ENCODE measurements at places on chromosomes 1 and 21. TPM values are rescaled to one million over a fixed set of nuclear protein-coding genes. Genes with fewer than 3 reads are reported as not detected.
A peak's percentile ranks its signal among the peaks of the same experiment; 100 is the strongest.

- DNase-seq: peak; percentile 45
These were observed 129.2 kb downstream of the RGS21 start for GRCh38 chr1:192445839-192446489.

DNA sequence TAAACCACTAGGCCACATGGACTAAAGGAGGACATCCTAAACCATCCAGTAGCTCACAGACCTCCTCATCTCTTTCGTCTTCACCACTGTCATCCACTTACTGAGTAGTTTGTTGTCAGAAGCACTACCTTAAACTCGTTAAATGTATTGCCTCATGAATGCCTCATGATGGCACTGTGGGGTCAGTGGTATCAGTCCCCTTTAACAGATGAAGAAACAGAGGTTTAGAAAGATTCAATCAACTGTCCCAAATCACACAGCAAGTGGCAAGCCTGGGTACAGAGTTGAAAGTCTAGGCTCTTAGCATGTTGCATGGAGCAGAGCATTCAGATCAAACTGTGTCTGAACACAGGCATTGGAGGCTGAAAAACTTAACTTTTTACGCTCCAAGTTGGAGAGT, 183.6 kb upstream of the KIAA0040 start:
- DNase-seq: no peak

DNA sequence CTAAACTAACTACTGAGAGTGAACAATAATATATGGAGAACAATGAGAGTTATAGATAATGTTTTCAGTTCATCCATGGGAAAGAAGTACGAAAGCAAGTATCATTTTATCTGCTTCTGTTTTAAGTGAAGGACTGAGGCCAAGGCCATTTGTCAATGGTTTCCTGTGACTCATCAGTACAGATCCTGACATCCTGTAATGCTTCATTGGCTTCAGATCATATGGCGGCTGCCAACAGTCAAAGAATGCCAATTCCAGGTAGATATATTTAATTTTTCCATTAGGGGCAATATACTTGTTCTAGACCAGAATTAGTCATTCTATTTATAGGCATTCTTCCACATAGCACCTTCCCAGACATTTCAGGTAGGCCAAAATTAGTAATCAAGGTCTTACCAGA, 97.3 kb downstream of the USH2A start:
- no peak for DNase-seq

The KRTAP19-1 gene
- not detected for total RNA-seq

- no peak for DNase-seq
These were observed 36.9 kb upstream of the HIVEP3 start for GRCh38 chr1:41955461-41956159.

The S100B gene
- 11.1 TPM for total RNA-seq

The S100A1 gene
- total RNA-seq: 22.5 TPM

- no peak for DNase-seq
These were observed 30.2 kb downstream of the SLC22A15 start for GRCh38 chr1:116006486-116006964.
